ENCODE measurements at places on chromosomes 5 and 9.

DNA sequence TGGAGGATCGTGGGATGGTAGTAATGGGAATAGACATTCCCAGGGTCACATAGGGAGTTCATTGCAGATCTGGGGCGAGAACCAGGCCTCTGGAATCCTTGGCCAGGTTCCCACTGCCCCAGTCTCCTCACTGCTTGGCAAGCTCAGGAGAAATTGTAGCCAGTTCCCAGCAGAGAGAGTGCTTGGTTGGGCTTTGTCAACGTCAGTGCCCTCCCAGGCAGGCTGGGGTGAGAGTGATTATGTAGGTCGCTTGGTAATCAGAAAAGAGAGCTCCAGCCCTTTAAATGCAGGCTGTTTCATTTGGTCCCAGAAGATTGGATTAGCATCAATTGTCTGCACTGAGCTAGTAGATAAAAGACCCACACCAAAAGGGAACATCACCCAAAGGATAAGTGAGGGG, 51.8 kb upstream of the GALNT10 start:
- no peak for DNase-seq

- no peak for DNase-seq
These were observed 55.4 kb downstream of the ADGRV1 start for GRCh38 chr5:90613918-90614504.

- no peak for DNase-seq
These were observed 267.1 kb upstream of the EFNA5 start for GRCh38 chr5:107937651-107938355.

GRCh38 chr5:96658272-96658671, 3.9 kb upstream of the CAST start:
- no peak for DNase-seq

DNA sequence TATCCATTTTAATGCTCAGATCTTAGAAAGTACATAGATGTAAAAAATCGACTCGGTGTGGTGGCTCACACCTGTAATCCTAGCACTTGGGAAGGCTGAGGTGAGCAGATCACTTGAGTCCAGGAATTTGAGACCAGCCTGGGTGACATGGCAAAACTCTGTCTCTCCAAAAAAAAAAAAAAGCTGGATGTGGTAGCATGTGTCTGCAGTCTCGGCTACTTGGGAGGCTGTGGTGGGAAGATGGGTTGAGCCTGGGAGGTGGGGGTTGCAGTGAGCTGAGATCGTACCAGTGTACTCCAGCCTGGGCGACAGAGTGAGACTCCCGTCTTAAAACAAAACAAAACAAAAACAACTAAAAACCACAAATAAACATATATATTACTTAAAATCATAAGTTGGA, 61.4 kb downstream of the RASA1 start:
- DNase-seq, result no peak

- DNase-seq, result no peak
These were observed 114.4 kb downstream of the PSD2 start for GRCh38 chr5:139910036-139910435.

Measured in iPS-NIHi11 (cell line).